Stimulated activated CD8-positive, alpha-beta memory T cell treated with anti-CD3 and anti-CD28 coated beads, Interleukin-7, amount 100 ng/mL, for 24 hours (primary cell): ENCODE measurements at places on chromosomes 3 and 15.

GRCh38 chr3:51436998-51437639 lies 46.0 kb downstream of the RBM15B start:
- no peak for DNase-seq

DNA sequence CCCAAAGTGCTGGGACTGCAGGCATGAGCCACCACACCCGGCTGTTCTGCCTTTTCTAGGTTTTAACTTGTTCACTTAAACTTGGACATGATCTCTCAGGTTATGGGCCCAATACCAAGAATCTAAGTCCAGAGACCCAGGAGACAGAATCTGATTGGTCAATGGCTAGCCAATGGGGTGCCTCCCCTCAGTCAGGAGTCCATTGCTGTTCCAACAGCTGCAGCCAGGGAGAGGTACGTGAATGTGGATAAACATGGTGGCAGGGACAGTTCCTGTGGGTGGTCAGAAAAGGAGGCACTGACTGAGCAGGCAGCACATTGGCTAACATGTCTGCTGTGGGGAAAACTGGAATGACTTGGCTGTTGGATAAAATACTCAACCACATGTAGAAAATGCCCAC lies 140.3 kb downstream of the RPLP1 start:
- no peak for DNase-seq

DNA sequence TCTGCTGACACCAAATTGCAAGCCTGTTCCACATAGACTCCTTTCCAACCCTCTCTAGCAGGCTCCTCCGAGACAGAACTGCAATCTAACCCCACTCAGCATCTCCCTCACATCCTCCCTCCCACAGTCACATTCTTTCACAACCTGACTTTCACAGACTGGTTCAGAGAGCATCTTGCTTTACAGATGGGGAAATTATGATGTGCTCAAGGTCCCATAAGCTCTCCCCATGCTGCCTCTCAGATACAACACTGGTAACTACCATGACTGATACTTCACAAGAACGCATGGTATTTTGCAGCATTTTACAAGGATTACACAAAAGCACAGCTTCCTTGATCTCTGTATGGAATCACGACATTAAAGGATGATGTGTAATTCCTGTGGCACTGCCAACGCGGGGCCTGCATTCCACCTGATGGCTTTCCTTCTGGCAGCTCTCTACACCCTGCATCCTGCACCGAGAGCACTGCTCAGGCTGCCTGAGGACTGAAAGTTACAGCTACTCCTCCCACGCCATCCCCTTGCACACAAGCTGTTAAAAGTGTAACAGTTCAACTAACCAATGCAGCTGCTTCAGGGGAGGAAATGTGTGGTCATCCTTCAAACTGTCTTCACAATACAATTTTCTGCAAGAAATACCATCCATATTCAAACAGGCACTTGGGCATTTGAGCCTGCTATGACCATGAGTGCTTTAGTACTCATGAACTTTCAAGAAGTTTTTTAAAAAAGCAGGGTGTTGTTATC lies 27.6 kb downstream of the TBC1D2B start:
- no peak for DNase-seq

DNA sequence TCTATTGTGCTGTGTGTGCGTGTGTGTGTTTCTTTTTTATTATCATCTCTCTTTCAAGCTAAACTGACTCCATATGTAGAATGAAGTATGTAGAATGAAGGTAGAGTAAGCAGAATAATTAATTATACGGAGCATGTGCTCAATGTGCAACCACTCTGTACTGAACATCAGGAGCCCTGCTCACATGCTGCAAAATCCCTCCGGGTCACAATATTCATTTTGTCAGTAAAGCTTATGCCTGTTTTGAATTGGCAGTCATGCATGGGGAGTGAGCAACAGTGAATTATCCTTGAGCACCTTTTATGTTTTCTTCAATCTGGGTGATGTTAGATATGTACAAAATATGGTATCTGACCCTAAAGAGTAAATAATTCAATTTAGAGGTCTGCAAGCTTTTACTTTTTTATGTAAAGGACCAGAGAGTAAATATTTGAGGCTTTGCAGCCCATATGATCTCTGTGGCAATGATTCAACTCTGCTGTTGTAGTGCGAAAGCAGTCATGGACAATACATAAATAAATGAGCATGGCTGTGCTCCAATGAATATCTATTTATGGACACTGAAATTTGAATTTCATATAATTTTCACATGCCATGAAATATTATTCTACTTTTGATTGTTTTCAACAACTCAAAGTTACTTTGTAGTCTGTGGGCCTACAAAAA lies 199.9 kb downstream of the VGLL3 start:
- no peak for DNase-seq
